Right renal pelvis (tissue), 4 donors: ENCODE measurements at places on chromosomes 11 and 22.

DNA sequence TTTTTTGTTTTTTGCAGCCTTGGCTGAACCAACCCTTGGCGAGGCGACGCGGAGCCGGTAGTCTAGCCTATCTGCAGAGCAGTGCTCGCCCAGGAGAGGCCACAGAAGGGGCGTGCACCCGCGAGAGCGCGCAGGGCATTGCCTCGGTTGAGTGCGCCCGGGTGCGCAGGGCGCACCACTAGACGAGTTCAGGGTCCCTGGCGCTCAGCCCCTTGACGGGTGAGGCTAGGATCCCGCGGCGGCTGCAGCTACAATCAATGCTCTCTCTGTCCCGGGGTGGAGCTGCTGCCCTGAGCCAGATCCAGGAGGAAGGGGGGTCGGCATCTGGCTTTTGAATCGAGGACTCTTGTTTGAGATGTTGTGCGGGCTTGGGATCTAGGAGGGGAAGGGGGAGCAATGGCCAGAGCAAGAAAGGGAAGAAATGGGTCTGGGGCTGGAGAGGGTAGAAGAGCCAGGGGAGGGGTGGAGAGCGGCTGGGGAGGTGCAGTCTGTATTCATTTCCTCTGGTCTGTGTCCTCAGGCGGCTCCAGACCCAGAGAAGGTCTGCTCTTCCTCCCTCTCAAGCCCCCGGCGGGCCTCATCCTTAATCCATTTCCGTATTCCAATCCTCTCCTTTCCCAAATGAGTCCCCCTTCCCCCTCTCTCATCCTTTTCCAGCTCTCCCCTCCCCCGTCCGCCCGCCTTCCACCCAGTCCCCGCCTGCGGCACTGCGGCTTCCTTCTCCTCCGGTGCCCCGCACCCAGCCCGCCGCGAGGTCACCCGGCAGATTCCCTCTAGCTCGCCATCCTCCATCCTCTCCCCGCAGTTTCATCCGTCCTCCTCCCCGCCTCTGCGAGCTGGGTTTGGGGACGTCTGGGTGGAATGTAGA, 797 bp downstream of the THY1 start:
- no peak for DNase-seq

GRCh38 chr11:6656584-6656915, 941 bp upstream of the DCHS1 start:
- DNase-seq = no peak

DNA sequence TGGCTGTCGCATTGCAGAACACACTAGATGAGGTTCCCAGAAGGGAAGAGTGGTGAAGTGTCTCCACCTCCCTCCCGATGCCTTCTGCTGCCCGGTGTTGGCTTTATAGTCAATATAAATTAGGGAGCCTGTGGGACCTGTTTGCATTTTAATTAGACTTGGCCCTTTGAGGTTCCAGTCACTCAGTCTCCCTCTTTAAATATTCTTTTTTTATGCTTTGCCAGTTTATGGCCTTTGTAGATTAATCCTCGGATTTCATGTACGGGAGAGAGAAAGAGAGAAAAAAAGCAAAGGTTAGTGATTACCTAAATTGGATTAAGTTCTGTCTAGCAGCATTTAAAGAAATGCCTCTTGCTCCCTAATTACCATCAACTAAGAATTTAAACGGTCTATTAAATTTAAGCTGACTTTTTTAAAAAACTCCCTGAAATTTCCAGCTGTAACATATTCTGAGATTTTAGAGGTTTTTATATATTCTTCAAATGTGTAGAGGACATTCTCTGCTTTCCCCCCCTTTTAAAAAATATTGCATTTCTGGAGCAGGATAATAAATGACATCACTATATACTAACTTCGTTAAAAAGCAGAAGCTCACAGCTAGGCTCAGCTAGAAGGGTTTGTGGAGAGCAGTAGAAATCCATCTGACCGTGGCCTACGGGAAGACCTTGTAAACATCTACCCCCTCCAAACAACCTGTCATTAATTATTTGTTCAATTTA, 84.4 kb downstream of the PRR5L start:
- DNase-seq = no peak

GRCh38 chr22:24554313-24555164, at the start of gene GUCD1:
GUCD1 (minus strand) TSS chr22:24555138; CDS start chr22:24554991, 147 bp downstream.
- no peak for DNase-seq

GRCh38 chr11:114354076-114354475, 46.2 kb downstream of the C11orf71 start:
- DNase-seq = no peak

- no peak for DNase-seq
These were observed 13.1 kb downstream of the RPS6KA4 start for GRCh38 chr11:64372021-64372420.

- no peak for DNase-seq
These were observed 327.0 kb downstream of the ETS1 start for GRCh38 chr11:128260398-128260797.
